HAP-1 (cell line): ENCODE measurements at places on chromosomes 2 and 18.

- DNase-seq, result no peak
These were observed 120.2 kb upstream of the SPOPL start for GRCh38 chr2:138381373-138381772.

DNA sequence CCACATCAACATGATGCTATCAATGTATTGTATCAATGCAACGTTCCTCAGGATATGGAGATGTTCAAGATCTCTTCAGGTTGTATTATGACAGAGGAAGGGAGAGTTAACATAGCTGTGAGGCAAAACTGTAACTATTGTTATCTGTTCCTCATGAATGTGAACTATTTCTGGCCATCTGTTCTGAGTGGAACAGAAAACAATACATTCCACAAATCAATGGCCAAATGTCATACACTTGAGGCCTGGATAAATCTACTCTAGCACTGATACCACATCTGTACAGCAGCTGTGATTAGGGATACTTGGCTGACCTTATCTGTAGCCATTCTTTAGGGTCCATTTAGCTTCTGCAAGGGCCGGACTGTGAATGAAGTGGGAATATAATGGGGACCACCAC lies 447.9 kb downstream of the IRS1 start:
- DNase-seq, result no peak

GRCh38 chr2:231711677-231712450 lies 3.5 kb downstream of the PTMA start:
- no peak for DNase-seq

GRCh38 chr2:44120428-44120827 lies 48.2 kb upstream of the PPM1B start:
- no peak for DNase-seq

GRCh38 chr18:65287652-65288051 lies 463.2 kb upstream of the CDH7 start:
- DNase-seq, result no peak

DNA sequence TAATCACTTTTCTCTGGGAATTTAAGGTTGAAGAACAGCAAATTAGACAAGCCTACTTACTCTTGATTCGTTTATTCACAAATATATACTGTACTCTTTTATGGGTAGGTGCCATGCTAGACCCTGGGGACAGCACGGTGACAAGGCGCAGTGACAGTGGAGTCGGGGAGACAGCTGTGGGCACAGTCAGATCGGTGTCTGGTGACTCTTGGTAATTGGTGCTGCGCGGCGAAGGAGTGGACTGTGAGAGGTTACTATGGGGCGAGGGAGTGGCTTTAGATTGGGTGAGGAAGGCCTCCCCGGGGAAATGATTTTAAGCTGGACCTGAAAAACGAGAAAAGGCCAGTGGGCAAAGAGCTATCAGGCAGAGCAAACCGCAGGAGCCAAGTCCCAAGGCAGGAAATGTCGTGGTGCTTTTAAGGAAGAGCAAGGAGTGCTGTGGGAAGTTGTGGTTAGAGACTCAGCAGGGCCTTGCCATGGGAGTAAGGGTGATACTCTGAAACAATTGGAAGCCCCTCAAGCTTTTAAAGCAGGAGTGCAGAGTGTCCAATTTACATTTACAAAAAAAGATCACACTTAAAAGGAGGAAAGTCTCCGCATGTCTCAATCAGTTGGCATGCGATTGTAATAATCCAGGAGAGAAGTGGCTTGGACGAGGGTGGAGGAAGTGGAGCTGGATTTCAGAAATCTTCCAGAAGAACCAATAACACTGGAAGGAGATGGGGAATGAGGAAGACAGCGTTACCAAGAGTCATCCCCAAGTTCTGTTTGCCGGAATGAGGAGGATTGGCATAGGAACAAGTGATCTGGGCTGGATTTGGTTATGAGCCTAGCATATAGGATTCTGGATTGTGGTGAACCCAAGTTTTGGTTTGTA lies 36.1 kb upstream of the TXNDC2 start:
- DNase-seq, result no peak

- DNase-seq, result no peak
These were observed 33.2 kb downstream of the SNED1 start for GRCh38 chr2:241031436-241032165.

DNA sequence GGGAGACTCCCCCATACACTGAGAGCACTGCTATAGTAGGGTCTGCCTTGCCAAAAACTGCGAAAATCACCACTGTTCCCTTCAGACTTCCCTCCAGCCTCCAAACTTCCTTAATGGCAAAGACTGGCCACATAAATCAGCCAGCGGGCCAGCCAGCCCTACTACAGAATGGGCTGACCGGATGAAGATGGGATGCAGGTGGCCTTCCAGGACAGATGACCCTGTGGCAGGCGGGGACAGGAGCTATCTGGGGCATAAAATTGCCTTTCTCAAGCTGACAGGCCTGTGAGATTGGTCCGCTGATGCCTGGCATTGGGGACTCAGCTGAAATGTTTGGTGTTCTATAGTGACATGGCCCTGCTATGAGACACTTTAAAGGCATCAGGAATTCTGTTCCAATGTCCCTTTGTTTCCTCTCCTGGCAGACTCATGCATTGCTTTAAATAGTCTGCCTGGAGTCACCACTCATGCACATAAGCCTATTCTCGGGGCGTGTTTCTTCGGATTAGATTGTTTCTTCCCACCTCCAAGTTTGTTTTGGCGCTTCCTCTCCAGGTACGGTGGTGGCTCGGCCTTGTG lies 135.9 kb downstream of the ALPK2 start:
- no peak for DNase-seq

GRCh38 chr2:150983314-150983897 lies 278.3 kb downstream of the RBM43 start:
- DNase-seq, result no peak

DNA sequence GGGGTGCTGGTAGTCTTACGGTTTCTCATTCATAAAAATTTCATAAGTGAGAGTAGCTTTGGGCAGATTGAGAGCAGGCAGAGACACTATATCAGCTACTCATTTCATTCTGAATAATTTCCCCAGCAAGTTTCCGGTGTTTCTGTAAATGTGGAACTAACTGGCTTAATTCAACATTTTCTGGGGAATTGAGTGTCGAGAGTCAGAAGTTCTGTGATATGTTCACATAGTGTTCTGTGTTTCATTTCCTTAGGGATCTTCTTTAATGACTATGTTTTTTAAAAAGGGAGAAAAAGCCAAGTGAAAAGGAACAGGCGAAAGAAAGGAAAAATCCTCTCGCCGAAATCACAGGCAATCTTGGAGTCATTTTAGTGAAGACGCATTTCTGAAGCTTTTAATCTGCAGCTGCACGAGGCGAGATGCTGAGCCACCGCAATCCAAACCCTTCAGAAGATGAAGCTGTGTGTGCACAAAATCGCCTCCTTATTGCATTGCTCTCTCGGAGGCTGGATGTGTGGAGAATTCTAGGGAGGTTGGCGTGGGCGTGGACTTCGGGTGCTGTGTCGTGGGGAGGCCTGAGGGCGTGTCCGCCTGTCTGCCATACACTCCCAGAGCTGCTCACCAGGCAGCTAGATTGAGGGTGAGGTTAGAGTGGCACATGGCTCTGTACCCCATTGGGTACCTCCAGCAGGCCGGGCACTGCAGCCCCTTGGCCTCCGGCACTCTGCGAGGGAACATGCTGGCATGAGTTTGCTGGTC lies 38.4 kb upstream of the HDAC4 start:
- no peak for DNase-seq

GRCh38 chr2:3420076-3420768 lies 40.7 kb downstream of the TRAPPC12 start:
- no peak for DNase-seq

GRCh38 chr2:74045454-74045853 lies 60.7 kb downstream of the TET3 start:
- DNase-seq, result no peak

- no peak for DNase-seq
These were observed 418.0 kb upstream of the UBE2E3 start for GRCh38 chr2:180562378-180562777.

DNA sequence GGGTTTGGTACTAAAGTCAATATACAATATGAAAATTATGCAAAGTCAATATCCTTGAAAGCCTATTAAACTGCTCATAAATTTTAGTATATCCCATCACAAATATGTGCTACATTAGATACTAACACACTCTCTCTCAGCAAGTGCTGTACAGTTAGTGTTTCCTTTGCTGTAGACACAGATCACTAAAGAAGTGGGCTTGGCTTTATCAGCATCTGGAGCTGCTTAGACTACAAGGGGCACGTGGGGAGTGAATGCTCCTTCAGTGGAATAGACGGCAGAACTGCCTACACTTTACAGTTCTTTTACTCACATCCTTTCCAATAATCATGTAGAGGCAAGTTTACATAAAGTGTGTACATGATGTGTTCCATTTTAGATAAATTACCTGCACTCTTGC lies 26.0 kb upstream of the EFEMP1 start:
- no peak for DNase-seq

GRCh38 chr2:152475982-152476381 lies 141.0 kb downstream of the FMNL2 start:
- no peak for DNase-seq

GRCh38 chr2:21452678-21453077 lies 328.9 kb downstream of the TDRD15 start:
- DNase-seq, result peak; percentile 6

- DNase-seq, result no peak
These were observed 37.9 kb downstream of the PMS1 start for GRCh38 chr2:189821953-189822748.

GRCh38 chr2:152620208-152620607 lies 97.1 kb downstream of the PRPF40A start:
- no peak for DNase-seq
